ENCODE measurements at places on chromosomes 12 and 14.

DNA sequence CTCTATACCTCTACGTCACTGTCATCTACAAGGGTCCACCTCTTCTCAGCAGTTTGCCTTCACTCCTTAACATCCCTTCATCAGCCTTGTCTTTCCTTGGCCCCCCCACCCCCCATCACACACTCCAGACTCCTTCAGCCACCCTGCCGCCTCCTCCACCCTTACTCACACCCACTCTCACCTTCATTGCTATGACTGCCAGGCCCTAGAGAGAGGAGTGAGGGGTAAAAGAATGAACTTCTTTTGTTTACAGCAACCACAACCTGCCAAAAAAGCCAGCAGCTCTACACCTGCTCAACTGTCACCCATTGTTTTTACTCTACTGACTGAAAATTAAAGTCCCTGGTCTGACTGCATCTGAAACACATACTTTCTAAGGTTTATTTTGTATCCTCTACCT, 112.8 kb downstream of the DUSP6 start:
- no peak for DNase-seq

DNA sequence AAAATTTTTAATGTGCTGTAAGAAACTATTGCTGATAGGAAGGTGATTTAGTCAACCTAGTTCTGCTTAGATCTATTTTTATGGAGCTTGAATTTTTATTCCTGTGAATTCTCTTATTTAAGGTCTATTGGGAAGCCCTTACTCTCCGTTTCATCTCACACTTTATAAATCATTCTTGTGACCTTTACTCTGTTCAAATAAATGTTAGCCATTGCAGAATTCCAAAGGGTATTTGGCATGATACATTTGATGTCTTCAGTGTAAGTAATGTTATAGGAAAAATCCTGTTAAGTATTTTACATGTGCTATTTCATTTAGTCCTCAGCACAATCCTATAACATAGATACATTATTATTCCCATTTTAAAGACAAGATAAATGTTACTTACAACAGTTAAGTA, 12.5 kb downstream of the PTPRQ start:
- no peak for DNase-seq

DNA sequence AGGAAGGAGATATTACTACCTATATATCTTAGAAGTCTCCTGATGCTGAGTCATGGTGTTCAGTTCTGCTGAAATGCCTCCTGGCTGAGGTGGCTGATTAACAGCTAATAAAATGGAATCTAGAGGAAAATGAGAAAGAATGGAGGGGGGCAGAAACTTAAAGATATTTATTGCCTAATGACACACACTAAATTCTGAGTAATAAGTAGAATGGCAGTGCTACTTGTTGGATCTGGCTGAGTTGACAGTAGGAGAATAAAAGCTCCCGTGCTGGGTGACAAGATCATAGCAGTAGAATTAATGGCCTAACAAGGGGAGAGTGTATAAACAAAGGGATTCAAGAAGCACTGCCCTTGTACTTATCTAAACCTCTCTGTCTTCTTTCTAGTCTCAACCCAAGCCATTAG, 137.5 kb downstream of the CNTN1 start:
- no peak for DNase-seq

DNA sequence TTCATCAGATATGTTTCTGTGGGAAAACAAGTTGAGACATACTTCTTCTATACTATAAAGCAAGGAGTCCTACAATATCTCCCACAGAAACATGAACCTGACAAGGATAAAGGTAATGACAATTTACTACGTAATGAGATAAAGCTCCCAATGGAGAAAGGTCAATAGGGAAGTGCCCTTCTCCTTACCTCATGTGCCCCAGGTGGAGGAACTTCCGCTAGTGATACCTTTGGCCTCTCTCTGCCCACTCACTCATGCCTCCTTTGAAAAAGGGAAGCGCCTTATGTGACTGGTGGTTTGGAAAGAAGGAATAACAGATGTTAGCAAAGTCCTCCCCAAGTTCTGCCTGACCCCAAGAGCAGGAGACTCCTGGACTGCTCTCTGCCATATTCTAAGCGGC, 305.3 kb downstream of the ITPR2 start:
- no peak for DNase-seq

DNA sequence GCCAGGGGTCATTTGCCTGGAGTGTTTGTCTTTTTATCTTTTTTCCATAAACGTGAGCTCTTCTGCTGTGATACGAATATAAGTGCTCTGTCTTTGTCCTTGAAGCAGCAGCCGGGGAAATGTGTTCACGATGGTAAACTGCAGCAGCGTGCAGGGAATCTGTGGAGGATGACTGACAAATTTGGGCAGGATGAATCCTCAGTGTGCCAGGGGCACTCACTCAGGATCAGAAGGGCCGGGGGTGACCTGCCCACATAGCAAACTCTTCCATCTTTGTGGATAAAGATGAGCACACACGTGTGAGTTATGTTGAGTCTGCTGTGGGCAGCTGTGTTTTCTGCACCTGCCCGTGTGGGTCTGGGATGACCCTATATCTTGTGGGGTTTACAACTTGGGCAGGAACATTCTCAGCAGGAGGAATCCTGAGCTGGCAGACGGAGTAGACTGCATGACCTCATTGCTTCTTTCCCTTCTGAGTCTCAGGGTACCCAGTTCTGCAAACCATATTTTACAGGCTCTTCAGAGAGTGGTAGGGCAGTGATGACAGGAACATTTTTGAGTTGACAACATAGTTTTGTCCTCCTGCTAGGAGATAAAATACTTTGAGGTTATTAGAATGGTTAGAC, 711 bp downstream of the ANO4 start:
- no peak for DNase-seq

DNA sequence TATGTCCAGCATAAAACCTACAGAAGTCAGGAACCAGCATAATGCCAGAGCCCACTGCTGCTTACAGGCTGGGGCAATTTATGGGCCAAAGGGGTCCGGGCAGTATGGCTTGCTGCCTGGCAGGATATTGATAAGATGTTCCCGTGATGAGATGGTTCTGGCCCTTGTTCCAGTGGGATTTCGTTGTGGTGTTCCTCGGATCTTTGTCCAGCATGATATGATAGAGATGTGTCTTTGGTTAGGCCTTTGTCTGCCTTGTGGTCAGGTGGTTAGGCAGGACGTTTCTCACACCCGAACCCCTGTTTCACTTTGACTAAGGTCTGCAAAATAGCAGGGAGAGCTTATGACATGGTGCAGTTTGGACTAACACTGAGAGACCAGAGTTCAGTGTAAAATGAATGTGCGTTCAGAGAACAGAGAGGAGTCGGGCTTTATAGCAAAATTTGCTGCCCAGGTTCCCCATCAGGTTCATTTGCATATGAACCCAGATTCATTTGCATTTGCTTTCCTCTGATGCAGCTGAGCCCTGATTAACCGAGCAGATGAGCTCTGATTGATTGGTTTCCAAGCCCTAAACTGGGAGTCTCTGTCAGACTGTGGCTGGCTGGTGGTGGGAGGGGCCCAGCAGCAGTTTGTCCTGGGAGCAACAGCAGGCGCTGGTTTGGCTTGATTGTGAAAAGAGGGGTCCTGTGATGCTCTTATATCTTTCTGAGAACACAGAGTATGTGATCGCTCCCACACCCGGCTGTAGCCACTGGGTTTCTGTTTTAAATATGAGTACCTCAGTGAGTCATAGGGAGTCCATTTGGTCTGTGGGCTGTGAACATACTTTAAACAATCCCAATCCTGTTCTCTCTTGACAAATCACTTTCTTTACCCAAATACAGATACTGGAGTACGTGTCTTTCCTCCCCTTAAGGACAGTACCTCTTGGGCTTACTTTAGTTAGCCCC, 156.3 kb upstream of the PZP start:
- DNase-seq, result no peak

DNA sequence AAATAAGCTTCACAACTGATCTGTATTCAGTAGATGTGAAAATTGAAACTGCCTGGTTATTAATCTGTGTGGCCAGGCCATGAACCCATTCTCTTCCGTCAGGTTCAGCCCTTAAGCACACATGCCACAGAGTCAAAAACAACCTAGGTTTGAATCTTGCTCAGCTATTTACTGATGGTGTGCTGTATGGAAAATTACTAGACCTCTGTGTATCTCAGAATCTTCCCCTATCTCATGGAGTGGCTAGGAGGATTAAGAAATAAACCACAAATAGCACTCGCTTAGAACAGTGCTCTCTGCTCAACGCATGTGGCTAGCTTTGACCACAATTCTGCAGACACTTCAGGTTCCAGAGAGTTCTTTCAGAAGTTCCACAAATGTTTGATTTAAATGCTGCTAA, 240.7 kb upstream of the PLEKHG7 start:
- DNase-seq, result no peak

DNA sequence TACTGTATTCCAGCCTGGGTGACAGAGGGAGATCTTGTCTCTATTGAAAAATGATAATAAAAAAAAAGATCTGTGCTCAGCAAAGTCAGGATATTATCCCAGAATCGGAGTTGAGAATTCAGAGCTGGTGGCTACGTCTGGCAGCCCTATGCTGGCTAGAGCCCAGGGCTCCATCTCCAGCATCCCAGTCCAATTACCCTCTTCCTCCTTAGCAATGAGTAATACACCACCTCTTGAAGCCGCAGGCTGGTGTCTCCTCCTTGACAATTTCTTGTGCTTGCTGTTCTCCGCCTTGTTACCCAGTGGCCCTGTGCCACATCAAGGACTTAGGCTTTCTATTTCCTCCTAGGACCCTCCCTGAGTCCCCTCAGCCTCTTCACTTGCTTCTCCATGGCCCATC, 38.4 kb upstream of the DDX11 start:
- no peak for DNase-seq

- DNase-seq, result no peak
These were observed 227.8 kb downstream of the ZFP36L1 start for GRCh38 chr14:68564826-68565759.

DNA sequence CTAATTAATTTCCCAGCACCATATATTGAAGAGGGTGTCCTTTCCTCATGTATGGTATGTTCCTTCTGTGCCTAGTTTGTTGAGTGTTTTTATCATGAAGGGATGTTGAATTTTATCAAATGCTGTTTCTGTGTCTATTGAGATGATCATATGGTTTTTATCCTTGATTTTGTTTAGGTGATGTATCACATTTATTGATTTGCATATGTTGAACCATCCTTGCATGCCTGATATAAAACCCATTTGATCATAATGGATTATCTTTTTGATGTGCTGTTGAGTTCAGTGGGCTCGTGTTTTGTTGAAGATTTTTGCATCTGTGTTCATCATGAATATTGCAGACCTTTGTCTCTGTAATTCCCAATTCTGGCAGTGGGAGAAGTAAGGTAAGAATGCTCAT, 44.6 kb downstream of the RASSF8 start:
- DNase-seq, result no peak

- DNase-seq, result no peak
These were observed 6.0 kb downstream of the ALKBH2 start for GRCh38 chr12:109087250-109087649.

DNA sequence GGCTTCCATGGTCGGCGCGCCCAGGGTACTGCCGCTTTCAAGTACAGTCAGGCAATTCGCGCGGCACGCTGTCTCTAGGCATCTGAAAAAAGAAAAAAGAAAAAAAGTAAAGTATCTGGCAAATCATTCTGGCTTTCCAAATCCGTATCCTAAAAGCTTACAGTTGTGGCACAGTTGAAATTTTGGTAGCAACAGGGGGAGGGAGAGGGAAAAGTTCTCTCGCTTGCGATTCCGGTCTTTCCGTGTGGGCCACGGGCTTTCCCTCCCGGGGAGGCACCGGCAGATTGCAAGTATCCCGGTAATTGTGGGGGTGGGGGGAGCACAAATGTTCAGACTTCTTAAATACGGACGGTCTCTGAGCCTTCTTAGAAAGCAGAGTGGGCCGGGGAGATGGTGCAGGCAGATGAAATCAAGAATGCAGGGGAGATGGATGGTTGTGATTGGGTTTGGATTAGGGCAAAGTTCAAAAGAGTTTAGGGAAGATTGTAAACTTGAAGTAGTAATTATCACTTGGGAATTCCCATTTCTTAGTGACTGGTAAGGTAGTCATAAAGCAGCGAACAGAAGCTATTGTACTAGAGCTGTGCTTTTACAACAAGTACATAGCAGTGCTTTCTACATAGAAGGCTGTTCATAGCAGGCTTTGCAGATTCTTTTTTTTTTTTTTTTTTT, 1.2 kb downstream of the SOCS2 start:
- peak; percentile 30 for DNase-seq

GRCh38 chr12:118979763-118980406, 1.5 kb upstream of the SRRM4 start:
- DNase-seq, result no peak

DNA sequence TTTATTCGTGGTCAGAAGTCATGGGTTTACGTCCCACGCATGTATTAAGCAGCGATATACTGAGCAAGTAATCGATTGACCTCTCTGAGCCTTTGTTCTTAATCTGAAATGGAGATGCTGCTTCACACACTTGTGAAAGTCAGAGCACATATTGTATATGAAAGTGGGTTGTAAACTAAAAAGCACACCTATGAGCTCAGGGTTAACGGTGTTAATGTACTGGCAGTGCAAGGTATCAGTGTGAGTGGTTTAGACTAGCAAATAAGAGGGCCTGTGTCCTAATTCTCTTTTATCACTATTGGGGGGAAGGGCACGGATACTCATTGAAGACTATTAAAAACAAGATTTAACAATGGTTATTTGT, 676 bp downstream of the MRPL42 start:
- no peak for DNase-seq

GRCh38 chr12:129486931-129487330, 416.9 kb downstream of the TMEM132D start:
- no peak for DNase-seq

GRCh38 chr12:108645686-108646599, 12.2 kb upstream of the SELPLG start:
- DNase-seq, result no peak

- no peak for DNase-seq
These were observed 208.4 kb downstream of the PPM1H start for GRCh38 chr12:62726471-62726980.

DNA sequence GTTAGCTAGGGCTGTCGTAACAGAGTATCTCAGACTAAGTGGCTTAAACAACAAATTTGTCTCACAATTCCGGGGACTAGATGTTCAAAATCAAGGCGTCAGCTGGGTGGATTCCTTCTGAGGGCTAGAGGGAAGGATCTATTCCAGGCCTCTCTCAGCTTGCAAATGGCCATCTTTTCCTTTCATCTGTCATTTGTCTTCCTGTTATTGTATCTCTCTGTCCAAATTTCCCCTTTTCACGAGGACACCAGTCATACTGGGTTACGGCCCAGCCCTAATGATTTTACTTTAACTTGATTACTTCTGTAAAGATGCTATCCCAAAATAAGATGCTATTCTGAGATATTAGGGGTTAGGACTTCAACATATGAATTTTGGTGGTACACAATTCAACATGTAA, 119.0 kb upstream of the CPSF6 start:
- DNase-seq, result no peak

- DNase-seq, result no peak
These were observed 277.5 kb downstream of the NUAK1 start for GRCh38 chr12:105861227-105861626.

GRCh38 chr12:47110718-47111391, 31.1 kb upstream of the AMIGO2 start:
- no peak for DNase-seq

GRCh38 chr12:45668641-45669040, 60.9 kb upstream of the ARID2 start:
- DNase-seq, result no peak

GRCh38 chr14:67665868-67666267, 8.6 kb downstream of the VTI1B start:
- DNase-seq, result no peak
